OCI-LY7 (cell line): ENCODE measurements at places on chromosomes 6 and 20.

DNA sequence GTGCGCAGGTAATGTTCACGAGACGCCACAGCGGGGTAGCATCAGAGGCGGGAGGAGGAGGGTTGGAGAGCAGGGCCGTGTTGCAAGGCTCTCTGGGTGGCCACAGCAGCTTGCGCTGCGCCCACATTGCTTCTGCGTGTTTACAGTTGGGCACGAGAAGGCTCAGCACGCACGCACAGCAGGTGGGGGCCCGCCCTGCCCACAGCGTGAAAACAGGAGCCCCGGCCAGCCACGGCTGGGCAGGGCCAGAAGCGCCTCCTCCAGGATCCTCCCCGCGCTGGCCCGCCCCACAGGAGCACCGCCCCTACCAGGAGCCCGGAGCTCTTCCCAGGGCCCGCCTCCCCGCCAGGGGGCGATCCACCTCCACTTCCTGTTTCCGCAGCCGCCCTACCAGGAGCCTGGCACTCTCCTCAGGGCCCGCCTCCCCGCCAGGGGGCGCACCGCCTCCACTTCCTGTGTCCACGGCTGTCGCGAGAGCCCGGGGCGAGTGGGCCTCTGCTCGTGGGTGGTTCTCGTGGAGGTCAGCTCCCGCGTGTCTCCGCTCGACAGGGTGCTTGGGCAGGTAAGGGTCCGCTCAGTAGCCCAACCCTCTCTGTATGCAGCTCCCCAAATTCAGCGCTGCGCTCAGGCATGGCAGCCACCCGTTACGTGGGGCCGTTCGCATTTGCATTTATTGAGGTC is at the start of gene FAM50B:
Gene FAM50B, plus strand, starts transcription at position 449 of the 681 bp plus-strand sequence. CDS start 439 bp downstream, outside the sequence.
- DNase-seq = peak; percentile 28

GRCh38 chr20:37681384-37682112 is 12.3 kb upstream of the CTNNBL1 start:
- DNase-seq = no peak

DNA sequence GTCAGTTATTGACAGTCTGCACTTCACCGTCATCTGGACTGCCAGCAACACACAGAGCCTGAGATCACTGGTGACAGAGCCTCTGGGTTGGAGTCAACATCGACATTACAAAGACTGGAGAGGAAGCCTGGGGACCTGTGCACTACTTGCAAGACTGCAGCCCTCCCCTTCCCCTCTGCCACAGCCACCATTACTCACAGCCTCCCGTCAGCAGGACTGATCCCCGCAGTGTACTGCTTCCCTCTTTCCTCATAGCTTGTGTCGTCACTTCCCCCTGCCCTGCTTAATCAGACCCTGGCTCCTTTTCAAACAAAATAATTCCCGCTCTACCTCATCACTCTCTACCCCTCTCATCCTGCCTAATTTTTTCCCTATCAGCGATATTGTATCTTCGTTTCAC is 235.5 kb upstream of the KCNQ5 start:
- no peak for DNase-seq

DNA sequence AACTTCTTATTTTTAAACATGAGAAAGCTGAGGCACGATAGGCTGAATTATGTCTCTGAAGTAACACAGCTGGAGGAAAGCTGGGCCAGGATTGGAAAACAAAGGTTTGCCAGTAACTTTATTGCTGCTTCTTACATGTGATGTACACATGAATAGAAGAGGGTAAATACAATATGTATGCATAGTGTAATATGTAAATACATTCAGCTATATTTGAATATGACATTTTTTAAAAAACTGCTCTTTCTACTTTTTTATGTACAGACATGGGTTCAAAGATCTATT is 90.2 kb downstream of the ADTRP start:
- DNase-seq = no peak

DNA sequence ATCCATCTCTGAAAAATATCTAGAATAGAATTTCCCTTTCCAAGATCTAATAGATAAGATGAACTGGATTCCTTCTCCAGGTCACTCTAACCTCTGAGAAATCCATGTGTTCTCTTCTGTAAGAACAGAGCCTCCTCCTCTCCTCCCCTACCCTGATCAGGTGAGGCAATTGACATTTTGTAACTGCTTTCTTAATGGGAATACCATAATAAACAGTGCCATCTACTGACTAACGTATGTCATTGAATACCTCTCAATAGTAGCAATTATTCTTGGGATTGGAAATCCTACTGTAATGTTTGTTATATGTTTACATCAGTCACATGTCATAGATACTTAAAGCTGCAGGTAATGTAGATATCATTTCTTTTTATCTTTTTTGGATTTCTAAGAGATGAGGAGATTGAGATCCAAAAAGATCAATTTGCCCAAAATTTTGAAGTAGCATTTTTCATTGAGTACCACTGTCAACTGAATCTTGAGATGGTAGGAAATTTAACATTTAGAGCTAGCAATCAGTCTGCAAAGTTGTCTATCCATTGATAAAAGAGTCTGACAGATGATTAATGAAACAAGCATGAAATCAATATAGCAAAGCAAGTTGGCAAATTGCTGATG is 365.8 kb upstream of the HSF2 start:
- DNase-seq = peak; percentile 43

GRCh38 chr20:12345978-12346377 is 428.3 kb downstream of the BTBD3 start:
- no peak for DNase-seq

- no peak for DNase-seq
Observed at GRCh38 chr20:16098890-16099639, 474.2 kb downstream of the KIF16B start.

- DNase-seq = no peak
Observed at GRCh38 chr6:167422934-167423333, 98.0 kb downstream of the TTLL2 start.

DNA sequence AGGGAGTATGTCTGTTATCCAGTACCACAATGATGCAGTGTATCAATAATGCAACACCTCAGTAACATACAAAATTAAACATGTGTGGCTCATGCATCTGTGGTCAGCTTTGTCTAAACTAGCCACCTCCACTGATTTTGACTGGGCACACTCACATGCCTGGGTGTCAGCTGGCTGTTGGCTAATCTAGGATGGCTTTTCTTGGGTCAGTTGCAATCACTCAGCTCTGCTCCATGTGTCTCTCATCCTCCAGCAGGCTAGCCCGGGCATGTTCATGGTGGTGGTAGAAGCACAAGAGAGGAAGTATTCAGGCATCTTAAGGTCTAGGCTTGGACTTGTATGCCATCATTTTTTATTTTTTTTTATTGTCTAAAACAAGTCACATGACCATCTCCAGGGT is 59.3 kb upstream of the JAG1 start:
- DNase-seq = no peak

DNA sequence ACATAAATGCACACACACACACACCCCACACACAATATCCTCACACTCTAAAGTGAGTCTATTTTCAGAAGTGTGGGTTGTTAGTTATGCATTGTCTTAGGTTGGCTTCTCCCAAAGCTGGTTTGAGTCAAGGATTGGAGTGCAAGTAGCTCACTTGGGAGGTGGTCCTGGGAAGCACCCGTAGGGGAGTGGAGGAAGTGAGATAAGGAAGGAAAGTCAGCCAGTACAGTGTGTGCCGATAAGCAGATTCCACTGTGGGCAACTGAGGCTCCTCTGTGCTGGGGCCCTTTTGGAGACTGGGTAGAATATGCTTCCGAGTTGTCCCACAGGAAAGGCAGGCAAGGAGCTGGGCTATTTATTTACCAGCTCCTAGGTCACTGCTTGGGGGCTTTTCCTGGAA is 67.2 kb downstream of the PLCB4 start:
- no peak for DNase-seq

- no peak for DNase-seq
Observed at GRCh38 chr20:24582373-24583168, 113.1 kb downstream of the SYNDIG1 start.

GRCh38 chr20:62682912-62683517 is 25.6 kb upstream of the NTSR1 start:
- DNase-seq = no peak

DNA sequence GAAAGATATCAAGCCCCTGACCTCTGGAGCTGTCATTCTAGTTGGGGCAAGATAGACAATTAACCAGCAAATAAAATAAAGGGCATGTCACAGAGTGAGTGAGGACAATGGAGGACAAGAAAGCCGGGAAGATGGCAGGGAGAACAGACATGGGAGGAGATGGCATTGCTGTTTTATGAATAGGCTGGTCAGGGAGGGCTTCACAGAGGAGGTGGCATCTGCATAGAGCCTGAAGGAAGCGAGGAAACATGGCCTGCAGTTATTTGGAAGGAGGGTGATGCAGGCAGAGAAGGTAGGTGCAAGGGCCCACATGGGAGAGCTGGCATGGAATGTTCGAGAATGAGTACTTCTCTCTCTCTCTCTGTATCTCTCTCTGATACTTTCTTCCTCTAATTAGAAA is 63.7 kb downstream of the EFCAB8 start:
- DNase-seq = no peak

DNA sequence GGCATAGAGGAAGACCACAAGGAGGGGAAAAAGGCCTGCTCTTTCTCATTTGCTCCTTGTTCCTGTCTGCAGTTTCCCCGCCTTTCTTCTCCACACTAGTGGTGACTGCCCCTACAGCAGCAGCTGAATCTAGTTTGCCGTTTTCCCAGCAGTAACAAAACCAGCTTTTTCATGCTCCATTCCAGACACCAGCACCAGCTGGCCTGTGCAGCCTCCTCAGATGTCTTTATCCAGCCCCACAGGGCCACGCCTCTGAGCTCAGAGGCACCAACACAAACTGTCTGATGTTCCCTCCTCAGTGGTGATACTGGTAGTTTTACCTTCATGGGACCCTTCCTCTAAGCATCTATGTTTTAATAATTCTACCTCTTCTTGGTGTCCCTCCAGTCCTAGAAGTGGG is 70.4 kb upstream of the SLC24A3 start:
- no peak for DNase-seq

DNA sequence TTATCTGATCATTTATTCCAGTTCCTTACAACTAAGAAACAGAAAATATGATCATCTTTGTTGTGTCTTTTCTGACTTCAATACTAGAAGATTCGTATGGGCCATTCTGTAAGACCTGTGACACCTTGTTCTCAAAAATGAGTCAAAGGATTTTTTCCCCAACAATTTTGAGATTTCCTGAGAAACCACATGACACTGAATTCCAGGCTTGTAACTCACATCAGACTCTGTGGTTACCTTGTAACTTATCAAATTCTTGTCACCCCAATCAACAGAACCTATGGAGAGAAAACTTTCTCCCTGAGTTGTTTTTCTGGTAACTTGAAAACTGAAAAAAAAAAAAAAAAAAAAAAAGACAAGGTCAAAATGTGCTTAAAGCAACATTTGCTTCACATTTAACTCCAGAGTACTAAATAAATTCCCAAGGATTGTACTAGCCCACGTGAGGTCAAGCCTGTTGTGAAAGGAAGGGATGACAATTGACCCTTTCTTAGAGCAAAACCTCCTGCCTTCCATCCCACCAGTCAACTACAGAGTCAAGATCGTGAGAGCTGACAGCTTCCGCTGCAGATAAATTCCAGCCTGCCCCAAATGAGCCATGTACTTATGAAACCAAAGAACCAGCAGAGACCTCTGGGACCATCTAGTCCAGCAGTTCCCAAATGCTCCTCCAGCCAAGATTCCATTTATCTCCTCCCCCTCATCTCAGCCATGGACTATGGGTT is 140.3 kb downstream of the TBX18 start:
- no peak for DNase-seq

DNA sequence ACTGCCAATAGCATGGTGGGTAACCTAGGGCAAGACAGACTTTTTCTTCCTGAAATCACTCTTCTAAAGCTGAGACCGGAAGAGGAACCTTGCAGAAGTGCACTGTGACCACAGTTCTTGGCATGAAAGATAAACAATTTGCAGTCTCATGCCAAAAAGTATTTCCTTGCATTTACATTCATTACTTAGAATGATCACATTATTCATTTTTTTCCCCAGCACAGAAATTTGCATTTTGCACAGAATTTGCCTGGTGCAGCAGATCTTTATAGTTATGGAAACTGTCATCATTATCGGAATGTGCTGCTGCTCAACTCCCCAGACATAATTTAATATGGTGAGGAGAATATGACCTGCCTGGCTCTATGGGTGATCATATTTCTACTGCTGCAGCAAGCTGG is 42.2 kb upstream of the EDN3 start:
- no peak for DNase-seq

DNA sequence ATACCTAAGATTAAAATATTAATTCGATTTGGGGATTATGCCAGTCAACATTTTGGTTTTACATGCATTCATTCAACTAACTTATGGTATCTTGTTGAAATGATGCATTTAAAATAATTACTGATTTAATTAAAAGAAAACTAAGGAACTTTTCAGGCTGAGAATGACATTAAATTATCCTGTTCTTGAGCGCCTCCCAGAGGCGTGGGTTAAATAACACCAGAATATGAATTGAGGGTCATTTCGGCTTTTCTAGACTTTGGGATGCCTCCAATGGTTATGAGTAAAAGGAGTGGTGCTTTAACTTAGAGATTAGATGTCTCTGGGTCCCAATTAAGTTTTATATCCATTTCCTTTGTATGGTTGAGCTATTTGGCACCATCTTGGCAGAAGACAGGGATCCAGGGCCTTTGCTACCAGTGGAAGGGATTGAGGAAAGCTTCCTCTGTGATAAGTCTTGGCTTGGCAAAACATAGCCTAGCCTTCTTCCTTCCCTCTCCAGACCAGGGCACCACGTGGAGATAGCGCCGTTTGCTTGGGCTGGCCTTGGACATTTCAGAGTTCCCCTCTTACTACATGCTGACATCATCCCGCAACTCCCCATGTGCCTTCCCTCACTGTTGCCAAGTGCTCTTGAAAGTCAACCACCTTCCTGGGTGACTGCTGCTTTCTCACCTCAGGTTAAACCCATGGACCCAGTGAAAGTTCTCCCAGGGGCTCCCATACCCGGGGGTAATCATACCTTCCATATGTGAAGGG is 28.7 kb downstream of the GNAS start:
- no peak for DNase-seq

DNA sequence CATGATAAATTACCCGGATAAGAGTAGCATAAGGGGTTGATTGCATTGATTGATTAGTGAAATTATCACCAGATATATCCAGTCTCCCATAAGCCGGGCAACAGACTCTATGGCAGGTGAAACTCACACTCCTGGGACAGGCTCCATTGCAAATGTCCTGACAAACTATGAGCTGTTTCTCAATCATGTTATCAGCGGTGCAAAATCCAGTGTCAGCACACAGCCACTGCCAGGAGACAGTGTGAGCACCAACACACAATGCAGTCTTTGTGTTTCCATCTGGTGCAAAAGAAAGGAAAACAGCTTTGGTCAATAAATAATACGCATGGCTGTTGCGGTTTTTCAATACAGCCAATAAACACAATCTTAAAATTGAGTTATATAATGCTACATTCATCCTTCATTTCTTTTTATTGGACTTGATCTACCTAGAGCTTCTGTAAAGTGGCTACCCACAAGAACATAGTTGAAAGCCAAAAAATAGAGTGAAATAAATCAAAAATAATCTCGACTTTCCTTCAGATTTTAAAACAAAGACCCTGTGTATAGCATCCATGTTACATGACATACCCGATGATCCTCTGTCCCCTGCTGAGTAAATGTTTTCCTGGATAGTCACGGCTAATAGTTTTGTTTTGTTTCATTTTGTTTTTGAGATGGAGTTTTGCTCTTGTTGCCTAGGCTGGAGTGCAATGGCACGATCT is 64.3 kb upstream of the AFDN start:
- no peak for DNase-seq
